Mesendoderm (in vitro differentiated cells): ENCODE measurements at places on chromosomes 2 and 18.
A peak's percentile ranks its signal among the peaks of the same experiment; 100 is the strongest.

DNA sequence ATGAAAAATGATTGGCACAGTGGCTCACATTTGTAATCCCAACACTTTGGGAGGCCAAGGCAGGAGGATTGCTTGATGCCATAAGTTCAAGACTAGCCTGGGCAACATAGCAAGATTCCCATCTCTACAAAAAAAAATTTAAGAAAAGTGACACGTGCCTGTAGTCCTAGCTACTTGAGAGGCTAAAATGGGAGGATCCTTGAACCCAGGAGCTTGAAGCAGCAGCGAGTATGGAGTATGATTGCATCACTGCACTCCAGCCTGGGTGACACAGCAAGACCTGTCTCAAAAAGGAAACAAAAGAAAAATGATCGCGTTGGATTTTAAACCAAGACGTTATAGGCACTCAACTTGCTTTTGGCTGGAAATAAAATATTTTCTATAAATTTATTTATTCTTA lies 37.8 kb upstream of the CREB1 start:
- no peaks in the 10 kb centered on the region for H3K36me3 ChIP-seq
- no peak for DNase-seq
- no peaks in the 10 kb centered on the region for H3K4me1 ChIP-seq
- H3K4me3 ChIP-seq = no peak overlapping the region

- H3K36me3 ChIP-seq = peaks cover 8% of the 10 kb centered on the region
- H3K4me3 ChIP-seq = peak overlapping the region; percentile 85
- no peak for DNase-seq
- peak overlapping the region; percentile 51 for H3K27ac ChIP-seq
Measured at GRCh38 chr2:85594715-85595300, 737 bp upstream of the RNF181 start.

DNA sequence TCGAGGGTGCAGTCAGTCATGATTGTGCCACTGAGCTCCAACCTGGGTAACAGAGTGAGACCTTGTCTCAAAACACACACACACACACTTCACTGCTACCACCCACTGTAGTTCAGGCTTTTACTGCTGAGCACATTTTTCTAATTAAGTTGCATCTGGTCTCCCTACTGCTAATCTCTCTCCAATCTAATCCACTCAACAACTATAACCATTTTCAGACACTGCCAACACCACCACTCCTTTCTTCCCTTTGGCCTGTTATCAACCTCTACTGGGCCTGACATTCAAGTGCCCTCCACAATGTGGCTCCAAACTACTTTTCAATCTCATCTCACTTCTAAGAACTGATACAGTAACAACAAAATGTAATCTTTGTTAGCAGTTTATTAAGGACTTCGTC lies 44.8 kb downstream of the RMP24 start:
- no peaks in the 10 kb centered on the region for H3K36me3 ChIP-seq
- no peaks in the 10 kb centered on the region for H3K4me1 ChIP-seq
- no peaks in the 10 kb centered on the region for H3K27me3 ChIP-seq
- no peak overlapping the region for H3K4me3 ChIP-seq
- no peak overlapping the region for H3K27ac ChIP-seq
- no peak for DNase-seq

DNA sequence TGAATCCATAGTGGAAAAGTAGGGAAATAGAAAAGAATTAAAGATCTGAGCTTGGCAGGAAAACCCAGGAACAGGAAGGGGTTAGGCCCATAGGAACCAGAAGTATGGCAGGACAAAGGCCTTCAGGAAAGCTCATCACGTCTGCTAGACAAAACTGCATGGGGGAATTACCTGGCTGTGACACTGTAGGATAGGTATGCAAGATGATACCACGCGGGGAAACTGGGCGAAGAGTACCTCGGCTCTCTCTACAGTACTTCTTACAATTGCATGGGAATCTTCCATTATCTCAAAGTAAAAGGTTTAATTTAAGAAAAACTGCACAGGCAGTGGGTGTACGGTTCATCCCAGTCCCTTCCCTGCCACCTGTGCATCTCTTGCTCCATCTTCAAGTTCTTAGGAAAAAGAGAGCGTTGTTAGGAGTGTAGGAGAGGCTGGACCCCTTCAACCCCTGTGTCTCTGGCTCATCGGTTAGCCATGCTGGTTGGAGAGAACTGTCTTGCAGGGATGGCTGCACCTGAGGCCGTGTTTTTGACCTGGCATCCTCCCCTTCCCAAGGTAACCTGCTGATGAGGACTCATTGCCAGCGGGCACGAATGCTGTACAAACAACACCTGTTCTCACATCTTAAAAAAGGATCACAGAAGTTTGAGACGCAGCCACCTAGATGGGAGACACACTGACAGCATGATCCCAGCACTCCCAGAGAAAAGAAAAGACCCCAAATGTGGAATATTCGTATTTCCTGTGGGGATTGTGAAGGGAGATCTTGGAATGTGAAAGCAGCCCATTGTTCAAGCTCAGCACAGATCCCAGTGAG lies 120.5 kb upstream of the COPS8 start:
- H3K4me3 ChIP-seq = no peak overlapping the region
- DNase-seq = peak; percentile 57
- H3K27ac ChIP-seq = no peak overlapping the region
- H3K36me3 ChIP-seq = no peaks in the 10 kb centered on the region
